ENCODE measurements at places on chromosomes 2 and 18.

- DNase-seq, result peak; percentile 4
Observed at GRCh38 chr18:66749030-66749429, 145.1 kb upstream of the CDH19 start.

DNA sequence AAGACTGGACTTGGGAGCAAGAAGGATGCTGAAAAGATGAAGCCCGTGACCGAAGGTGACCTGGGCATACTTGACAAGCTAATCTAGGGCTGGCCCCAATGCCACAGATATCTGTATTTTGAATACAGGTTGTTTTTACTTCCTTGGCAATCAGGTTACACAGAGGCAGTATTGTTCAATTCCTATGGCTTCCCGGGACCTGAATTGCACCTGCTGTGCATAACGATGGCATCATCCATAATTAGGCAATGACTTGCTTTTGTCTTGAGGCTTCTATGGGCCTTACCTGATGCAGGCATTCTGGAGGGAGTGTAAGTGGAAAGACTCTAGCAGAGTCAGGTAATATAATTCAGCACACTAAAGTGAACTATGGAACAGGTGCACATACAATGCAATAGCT lies 60.6 kb upstream of the CUL3 start:
- DNase-seq, result no peak

GRCh38 chr2:207697411-207697810 lies 14.0 kb upstream of the CCNYL1 start:
- DNase-seq, result no peak

DNA sequence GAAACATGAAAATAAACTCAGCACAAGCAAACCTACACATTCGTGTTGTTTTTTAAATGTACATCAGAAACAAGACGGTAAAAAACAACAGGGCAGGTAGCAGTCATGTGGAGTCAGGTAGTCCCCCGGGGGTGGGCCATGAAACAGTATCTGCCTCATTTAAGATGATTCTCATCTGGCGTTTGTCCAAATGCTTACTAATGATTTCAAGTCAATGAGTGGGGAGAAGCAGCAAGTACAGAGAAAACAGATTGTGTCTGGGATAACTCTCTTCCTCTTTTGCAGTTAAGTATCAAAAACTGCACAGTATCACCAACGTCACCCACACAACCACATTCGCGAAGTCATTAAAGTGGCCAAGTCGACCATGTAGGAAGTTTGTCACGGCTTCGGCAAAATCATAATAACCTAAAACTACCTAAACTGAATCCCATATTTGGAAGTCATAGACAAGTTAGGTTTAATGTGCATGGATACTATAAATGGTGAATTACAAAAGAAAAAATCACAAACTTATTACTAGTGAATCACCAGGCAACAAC lies 1.3 kb downstream of the LAPTM4A start:
- peak; percentile 88 for DNase-seq

DNA sequence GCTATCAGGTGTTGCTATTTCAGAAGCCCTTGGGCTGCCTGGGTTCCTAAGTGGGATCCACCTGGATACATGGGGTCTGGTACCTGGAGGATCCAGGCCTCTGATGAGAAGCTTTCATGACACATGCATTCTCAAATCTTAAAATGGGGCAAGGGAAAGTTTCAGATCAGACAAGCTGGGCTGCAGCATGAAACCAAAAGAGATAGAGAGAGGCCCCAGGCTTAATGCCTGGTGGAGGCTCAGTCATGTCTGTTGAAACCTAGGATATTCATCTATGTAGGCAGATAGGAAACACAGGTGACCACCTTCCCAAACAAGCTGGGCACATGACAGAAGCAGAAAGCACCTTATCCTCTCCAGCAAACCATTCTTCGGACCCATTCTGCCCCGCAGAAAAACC lies 18.8 kb upstream of the PLB1 start:
- no peak for DNase-seq

DNA sequence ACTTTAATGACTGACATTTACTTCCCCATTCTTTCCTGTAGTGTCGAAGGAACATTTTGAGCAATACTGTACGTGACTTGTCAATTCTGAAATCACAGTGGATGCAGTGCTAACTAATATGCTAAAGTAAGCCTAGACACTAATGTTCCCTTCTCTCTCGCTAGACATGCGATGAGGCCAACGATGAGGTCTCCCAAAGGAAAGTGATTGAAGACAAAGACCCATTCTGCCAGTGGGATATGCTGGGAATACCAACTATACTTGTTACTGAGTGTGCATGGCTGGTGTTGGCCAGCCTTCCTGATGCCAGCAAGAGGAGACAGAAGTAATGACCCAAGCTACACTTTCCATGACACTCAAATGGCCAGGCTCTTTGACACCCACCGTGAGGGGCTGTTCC lies 2.5 kb upstream of the SERPINE2 start:
- no peak for DNase-seq

DNA sequence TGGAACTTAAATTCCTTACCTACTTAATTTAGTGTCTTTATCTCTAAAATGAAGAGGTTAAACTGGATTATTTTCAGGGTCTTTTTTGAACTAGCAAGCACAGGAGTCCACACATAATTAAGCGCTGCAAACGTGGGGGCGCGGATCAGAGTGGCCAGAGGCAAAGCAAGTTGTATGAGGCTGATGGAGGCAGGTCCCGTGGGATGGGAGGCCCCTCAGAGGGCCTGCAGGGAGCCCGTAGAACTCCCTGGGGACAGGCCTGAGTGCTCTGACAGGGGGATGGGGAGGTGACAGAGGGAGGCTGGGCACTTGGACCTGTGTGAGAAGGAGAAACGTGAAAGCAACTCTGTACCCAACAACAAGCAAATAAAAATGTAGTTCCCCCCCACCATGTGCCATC lies 177.8 kb downstream of the ACKR3 start:
- no peak for DNase-seq

GRCh38 chr18:75154997-75155396 lies 53.9 kb downstream of the PTGR3 start:
- no peak for DNase-seq

- DNase-seq, result no peak
Observed at GRCh38 chr2:18425210-18425703, 135.2 kb downstream of the RDH14 start.

DNA sequence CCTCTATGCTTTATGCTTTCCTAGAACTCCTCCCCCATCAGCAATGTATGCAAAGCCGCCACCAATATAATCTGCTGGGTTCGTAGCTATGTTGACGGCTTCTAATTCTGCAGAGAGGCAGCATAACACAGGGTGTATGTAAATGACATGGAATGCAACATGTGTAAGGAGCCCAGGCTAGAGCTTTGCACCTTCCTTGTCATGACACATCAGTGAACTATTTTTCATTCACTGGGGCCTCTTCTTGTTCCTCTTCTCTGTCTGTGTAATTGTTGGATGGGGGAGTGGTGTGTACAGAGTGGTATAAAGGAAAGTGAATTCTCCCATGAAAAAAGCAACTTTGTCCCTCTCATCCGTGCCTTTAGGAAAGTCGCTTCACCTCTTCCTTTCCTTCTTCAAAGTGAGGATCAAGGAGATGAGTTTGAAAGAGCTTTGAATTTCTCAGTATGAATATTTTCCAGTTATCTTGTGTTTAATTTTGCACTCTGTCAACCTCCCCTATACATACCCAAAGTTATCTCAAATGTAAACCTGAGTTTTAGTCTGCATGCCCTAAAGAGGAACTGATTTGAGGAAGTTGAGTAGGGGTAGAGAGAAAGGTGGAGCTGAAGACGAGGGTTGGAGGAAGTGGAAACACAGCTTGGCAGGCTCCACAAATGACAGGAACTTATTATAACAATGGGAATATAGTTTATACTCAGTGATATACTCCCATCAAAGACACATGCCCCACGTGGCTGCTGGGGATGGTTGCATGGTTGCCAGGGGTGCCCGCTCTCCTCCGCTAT lies 74.9 kb upstream of the ARL4C start:
- DNase-seq, result peak; percentile 46

GRCh38 chr2:221388891-221389290 lies 183.2 kb downstream of the EPHA4 start:
- DNase-seq, result no peak

- DNase-seq, result no peak
Observed at GRCh38 chr2:159201360-159202063, 85.0 kb downstream of the WDSUB1 start.

GRCh38 chr18:79581406-79581805 lies 98.2 kb upstream of the CTDP1 start:
- DNase-seq, result no peak

- DNase-seq, result no peak
Observed at GRCh38 chr2:134336352-134336751, 82.5 kb downstream of the MGAT5 start.

DNA sequence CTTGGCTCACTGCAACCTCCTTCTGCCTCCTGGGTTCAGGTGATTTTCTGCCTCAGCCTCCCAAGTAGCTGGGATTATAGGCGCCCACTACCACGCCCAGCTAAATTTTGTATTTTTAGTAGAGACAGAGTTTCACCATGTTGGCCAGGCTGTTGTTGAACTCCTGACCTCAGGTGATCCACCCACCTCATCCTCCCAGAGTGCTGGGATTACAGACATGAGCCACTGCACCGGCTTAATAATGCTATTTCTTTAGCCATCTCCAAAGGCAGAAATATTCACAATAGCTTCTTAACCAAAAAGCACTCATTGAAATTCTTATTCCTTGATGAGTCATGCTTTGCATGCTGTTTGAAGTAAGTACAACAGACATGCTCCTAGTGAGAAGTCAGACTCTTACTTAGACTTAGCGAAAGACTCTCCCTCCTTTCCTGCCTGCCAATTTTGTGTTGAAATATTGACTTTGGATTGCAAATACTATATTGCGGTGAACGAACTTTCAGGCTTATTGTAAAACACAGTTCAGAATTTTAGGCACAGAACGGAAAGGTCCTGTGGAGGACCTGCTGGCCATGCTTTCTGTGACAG lies 4.4 kb downstream of the ACTR3 start:
- DNase-seq, result no peak

- DNase-seq, result no peak
Observed at GRCh38 chr2:207418419-207418818, 111.3 kb upstream of the CREB1 start.

DNA sequence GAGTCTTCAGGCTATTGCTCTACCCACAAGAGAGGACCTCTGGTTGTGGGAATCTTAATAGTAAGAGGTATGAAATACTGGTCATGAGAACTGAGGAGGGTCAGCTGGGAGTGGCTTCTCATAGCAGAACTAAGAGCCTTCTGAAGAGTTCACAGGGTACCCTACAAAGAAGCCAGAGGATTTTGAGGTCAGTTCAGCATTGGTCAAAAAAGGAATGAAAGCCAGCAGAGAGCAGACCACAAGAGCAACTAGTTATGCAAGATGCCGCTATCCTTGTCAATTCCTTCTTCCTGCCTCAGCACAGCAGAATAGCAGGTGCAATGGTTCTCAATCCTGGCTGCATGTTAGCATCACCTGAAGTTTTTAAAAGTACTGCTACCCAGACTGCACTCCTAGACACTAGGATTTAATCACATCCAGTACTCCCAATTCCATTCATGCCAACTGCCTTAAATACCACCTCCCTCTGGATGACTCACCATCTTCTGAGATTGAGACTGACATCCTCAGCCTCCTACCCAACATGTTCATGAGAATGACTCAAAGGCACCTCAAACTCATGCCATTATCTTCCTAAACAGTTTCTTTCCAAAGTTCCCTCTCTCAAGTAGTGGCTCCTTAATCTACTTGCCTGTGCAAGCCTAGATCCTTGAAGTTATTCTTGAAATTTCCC lies 81.0 kb upstream of the RBMS1 start:
- DNase-seq, result no peak

DNA sequence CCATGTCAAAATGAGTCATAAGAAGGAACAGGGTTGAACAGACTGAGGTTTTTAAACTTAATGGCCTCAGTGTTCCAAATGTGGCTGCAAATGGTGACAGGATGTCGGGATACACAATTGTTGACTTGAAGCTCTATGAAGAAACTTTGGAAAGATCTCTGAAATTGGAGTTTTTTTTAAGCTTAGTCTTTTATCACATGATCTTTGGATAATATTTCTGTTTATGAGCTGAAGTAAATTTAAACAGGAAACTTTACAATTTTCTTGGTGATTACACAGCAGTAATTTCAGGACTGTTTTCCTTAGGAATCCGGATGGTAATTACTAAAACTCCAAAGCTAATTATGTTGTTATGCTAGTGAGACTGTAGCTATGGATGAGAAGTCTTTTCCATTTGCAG lies 199.1 kb upstream of the NRXN1 start:
- no peak for DNase-seq

DNA sequence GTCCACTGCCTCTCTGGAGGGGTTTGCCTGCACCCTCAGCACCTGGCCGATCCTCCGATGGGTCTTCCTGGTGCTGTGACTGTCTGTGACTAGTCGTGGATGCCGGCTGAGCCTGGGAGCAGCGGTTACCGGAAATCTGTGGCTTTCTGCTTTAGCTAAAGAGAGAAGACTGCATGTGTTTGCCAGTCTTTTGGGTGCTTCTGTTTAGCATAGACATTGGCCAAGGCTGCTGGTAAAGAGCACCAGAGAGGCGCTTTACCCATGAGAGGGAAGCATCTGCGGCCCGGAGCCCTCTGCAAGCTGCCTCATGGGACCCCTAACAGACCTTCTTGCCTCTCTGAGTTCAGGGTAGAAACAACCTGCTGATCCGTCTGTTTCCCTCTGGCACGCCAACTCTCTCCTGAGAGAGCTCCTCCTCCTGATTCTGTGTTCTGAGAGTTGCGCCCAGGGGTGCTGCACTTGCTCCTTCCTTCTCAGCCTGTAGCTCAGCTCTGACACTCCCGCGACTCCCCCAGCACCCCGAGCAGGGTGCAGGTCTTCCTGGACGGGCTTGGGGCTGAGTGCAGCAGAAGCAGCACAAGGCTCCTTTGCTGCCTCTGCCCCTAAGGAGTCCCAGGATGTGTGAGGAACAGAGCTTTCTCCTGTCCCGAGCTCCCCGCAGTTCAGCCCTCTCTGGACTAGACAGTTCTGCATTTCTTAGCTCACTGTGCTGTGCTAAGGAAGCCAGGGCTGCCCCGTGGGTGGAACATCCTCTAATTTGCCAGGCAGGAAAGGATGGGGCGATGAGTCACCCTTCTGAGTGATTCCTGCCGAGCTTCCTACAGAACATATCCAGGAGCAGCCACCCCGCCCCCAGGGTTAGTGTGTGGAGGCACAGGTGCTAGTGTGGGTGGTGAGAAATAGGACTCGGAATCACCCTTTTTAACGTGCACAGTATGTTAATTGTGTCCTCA lies 203.2 kb downstream of the SH3RF3 start:
- peak; percentile 22 for DNase-seq

DNA sequence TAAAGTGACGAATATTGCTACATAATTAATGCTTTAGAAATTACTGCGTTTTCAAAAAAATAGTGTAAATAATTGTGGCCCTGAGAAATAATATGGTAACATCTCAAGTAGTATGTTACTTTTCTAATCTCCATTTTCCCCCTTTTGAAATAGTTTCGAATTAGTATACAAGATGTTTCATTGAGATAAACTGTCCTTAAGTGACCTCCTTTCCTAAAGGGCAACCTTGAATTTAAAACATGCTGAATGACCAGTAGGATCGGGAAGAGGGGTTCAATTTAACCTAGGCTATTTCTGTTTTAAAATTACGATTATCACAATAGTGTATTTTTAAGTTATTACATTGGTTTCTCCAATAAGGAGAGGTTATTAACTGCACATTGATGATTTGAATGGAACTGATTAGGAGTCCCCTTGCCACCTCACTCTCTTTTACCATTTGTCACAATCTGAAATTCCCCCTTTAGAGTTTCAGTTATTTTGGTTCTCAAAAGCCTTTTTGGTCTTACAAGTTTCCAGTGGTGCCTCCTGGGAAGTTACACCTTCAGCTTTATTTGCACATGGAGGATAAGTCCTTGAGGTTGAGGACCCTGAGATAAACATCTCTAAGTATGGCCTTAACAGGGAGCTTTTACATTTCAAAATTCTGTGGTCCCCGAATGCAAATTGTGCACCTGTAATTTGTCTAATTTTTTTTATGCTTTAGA lies 2.3 kb downstream of the ACTR3 start:
- DNase-seq, result no peak
